ENCODE measurements at places on chromosomes 1 and 21.

DNA sequence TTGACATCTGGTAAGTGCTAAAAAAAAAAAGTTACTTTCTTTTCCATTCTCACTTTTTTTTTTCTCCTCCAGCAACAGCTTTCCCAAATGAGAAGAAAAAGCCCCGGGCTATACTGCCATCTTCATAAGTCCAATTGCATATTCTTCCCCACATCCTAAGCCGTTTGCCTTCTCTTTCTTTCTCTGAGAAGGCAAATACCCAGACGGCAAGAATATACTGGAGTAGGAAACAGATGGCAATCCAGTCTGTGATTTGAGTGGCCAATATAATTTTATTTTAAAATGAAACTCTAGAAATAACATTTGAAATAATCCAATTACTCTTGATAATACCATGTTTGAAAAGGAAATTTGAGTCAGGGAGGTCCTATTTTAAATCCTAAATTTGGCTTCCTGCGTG, 44.6 kb upstream of the GREM2 start:
- DNase-seq = no peak

DNA sequence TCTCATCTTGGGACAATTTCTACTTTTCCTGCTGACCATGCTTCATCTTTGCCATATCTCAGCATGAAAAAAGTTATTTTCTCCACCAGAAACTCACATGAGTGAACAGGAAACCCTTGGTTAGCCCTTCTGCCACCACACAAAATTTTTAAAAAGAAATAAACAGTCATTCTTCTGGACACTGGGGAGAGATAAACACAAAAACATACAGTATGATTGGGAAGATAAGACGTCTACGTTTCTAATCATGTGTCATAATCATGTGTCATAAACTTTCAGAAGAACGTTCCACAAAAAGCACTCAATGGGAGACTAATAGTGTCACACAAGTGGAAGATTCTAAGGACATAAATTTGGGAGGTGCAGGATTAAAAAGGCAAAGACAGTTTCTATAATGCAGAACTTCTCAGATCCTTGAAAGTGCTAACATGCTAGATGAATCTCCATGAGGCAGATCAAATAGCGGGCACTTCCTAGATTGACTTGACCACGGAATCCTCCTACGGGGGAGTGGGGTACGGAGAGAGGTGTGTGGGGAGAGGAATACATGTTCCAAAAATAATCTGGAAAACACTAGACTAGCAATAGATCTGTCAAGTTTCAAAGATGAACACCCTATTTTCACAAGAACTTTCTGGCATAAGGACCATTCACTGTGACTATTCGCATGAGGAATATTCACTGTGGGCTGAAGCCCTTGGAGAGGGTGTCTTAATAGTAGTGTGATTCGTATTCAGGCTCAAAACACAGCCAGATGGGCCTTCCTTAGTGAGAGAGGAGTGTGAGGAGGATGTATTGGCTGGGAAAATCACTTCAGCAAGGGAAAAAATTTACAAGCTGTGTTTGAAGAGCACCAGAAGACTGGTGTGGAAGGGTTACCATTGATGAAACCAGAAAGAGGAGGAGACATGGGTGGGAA, 206.7 kb downstream of the SETD4 start:
- no peak for DNase-seq

DNA sequence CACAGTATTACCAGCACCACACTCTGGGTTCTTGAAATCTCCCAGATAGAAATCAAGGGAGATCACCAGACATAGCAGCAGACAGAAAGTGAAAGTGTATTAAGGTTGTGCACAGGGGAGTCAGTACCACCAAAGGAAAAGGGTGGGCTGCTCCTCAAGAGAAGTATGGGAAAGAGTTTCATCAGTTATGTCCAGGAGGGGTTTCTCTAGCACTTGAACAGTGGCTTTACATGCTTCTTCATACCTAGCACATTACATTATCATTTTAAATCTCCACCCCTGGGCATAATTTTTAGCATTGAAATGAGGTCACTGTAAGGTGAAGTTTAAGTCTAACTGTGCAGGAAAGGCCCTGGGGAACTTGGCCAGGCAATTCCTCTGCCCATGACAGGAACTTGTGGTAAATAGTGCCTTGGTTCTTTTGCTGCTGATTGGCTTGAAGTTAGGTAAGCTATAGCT, 601.0 kb downstream of the NUF2 start:
- no peak for DNase-seq

DNA sequence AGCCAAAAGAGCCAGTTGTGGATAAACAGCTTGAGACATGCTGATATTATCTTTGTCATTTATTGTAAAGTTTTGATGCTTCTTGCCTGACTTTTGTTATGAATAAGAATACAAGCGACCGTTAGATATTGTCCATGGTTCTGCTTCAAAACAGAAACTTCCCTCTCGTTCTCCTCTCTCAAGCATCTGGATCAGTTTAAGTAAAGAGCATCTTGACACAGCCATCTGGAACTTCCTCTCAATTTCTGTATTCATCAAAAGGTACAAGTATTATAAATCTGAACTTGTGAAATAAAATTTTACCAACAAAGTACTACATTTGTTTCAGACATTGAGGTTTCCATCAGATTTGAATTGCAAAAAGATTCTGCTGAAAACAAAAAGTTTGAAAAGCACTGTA, 36.4 kb upstream of the CLDN14 start:
- DNase-seq = no peak

GRCh38 chr1:181033128-181033798, 520 bp upstream of the MR1 start:
- DNase-seq = peak; percentile 8

GRCh38 chr1:17195731-17196130, 9.2 kb upstream of the PADI1 start:
- no peak for DNase-seq

GRCh38 chr1:23122023-23122748, 46.5 kb downstream of the LUZP1 start:
- no peak for DNase-seq

GRCh38 chr1:46446646-46447498, 42.8 kb upstream of the DMBX1 start:
- DNase-seq = peak; percentile 89

DNA sequence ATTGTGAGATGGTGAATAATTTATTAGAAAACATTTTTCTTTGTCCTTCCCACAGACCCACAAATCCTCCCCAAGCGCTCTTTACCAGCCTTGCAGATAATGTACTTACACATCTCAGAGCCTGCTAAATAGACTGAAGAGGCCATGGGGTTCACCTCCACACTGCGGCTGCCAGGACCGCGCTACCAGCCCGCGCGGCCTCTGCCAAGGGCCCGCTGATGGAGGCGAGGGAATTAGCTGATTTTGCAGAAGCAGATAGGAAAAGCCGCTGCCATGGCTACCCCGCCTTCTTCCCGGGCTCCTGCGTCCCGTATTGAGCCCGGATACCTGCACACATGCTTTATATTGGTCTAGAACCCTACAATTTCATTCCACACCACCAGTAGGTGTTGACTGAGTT, 248.0 kb upstream of the FOXD3 start:
- DNase-seq = no peak

DNA sequence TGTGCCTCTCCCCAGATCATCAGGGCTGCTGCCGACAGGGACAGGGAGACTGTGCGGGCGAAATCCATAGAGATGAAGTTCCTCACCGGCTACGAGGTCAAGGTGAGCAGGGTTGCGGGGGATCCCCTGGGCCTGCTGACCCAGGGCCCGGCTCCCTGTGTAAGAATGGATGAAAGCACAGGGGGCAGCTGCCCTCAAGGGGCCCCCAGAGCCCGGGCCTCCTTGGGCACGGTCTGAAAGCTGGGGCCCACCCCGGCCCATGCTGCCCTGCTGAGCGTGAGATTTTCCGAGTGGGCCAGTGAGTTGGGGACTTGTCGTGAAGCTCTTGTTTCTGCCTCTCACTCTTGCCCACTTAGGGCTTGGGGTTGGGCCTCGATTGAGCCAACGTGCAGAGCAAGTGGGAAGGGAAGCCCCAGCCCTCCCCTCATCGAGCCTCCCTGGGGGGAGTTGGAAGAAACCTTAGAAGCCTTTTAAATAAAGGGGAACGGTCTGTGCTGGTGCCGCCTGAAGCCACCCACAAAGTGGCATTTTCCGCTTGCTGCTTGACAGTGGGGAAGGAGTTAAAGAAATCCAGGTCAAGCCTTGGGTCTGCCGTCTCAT, 45.2 kb downstream of the COQ8A start:
- no peak for DNase-seq

DNA sequence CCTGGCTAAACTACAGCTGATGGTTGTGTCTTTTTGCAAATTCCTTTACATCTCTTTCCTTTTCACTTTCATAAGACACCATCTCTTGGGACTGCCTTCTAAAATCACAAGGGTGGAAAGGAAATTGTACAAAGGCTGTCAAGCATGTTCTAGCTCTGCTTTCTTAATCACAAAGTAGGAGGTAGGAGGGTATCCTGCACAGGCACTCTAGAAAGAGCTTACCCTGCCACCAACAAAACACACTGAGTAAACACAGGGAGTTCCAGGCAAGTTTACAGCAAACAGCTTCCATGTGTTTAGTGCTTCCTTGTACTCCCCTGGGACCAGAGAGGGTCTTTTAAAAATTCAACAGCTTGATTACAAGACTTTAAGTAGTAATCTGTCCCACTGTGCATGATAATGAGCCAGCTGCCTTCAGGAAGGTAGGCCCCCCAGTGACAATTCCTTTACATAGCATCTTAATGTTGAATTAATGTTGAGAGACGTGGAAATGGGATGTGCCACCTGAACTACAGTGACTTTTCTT, 2.4 kb downstream of the PLPP3 start:
- no peak for DNase-seq

- DNase-seq = no peak
Observed at GRCh38 chr1:246888522-246888921, 43.2 kb downstream of the AHCTF1 start.

DNA sequence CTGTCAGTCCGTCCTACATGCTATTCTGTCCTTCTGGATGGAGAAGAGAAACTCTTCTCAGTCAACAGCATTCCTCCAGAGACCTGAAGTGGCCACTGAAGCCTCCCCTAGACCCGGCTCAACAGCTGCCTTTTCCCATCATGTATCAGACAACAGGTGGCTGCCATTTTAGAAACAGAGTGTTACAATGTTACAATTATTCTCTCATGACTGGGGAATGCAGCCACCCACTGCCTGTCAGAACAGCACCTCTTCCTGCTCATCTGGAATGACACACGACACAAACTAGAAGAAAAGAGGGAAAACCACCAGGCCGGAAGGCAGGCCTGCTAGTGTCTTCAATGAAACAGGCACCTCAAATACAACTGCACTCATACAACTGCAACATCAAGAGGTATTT, 105.3 kb downstream of the PGBD5 start:
- no peak for DNase-seq

DNA sequence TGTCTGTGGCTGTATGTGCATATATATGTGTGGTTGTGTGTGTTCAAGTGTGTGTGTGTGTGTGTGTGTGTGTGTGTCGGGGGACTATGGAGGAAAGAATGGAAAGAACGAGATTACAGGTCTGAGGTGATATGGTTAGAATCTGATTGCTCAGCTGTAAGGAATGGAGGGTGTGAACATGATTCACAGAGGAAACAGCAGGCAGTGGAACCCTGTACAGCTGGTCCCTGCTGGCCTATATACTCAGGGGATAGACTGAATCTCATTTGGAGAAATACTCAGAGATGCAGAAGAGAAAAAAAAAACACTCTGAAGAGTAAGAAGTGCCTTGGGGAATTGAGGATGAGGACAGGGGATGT, 180.1 kb upstream of the ESRRG start:
- no peak for DNase-seq

GRCh38 chr21:33754481-33754880, 112.2 kb downstream of the ITSN1 start:
- DNase-seq = no peak

DNA sequence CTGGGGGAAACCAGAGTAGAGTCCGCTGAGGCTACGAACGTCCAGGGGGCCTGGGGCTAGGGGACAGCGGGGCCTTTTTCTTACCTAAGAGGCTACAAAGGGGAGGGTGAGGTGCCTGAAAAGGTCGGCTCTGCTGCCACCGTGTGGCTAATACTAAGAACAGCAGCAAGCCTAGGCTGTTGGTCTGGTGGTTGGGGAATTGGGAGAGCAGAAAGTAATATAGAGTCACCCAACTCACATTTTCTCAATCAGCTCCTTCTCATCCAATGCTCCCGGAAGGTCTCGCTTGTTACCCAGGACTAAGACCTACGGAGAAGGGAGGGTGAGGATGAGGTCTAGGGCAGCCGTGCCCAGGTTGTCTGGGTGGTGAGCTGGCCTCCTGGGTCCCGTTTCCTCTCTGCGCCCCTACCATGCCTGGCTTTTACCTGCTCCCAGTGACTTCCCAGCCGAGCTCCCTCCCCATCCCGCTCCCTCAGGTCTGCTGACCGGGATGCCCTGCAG, 9.3 kb downstream of the ARL8A start:
- peak; percentile 68 for DNase-seq

DNA sequence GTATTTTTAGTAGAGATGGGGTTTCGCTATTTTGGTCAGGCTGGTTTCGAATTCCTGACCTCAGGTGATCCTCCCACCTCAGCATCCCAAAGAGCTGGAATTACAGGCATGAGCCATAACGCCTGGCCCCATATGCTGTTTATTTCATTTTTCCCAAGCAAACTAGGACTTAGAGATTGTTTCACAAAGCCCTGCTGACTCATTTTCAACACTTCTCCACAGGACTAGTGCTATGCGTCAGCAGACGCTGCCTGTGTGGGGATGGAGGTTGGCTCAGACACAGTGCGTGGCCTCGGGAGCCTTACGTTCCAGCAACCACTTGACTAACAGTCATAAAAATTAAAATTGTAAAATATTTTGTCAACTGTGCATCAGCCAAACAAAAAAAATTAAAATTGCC, 22.7 kb downstream of the PKNOX1 start:
- DNase-seq = no peak

DNA sequence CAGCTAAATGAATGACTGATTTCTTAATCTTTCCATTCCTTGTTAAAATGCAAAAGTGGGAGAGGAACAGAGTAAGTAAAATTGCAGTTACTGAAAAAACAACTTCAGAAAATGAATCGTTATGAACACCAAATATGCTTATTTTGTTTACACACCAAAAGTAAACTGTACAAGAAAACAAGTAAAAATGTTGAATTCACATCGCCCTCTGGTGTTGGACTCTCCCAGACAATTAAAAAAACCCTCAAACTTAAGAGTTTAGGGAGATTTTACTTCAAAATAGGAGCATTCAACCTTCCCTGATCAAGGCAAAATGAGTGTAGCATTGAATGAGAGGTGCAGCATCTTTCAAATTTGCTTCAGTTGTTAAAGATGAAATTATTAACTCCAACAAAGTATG, 19.4 kb upstream of the ESRRG start:
- no peak for DNase-seq

- no peak for DNase-seq
Observed at GRCh38 chr1:241156231-241156965, 200.6 kb downstream of the RGS7 start.

GRCh38 chr1:18285538-18285924, 177.9 kb downstream of the IGSF21 start:
- DNase-seq = no peak

- no peak for DNase-seq
Observed at GRCh38 chr1:170559166-170559565, 27.2 kb downstream of the GORAB start.

All from stimulated activated effector memory CD8-positive, alpha-beta T cell treated with anti-CD3 and anti-CD28 coated beads, Interleukin-12 subunit alpha, Interleukin-12 subunit beta, amount 100 ng/mL, for 72 hours (primary cell).